Epithelial cell of umbilical artery (primary cell): ENCODE measurements at places on chromosomes 5 and 9. TPM values are rescaled to one million over a fixed set of nuclear protein-coding genes. Genes with fewer than 3 reads are reported as not detected.

OMD gene
- total RNA-seq, result not detected in 2 replicates

GABBR2 gene
- total RNA-seq, result 0.61 and 1.6 TPM in 2 replicates

DRD1 gene
- total RNA-seq, result not detected in 2 replicates

ADAMTSL2 gene
- under 0.01 TPM in 1 of 2 replicates, not detected in the other for total RNA-seq

PHYHD1 gene
- not detected in 2 replicates for total RNA-seq

SYK gene
- not detected in 2 replicates for total RNA-seq
